ENCODE measurements at places on chromosomes 3 and 15.
A peak's percentile ranks its signal among the peaks of the same experiment; 100 is the strongest.

DNA sequence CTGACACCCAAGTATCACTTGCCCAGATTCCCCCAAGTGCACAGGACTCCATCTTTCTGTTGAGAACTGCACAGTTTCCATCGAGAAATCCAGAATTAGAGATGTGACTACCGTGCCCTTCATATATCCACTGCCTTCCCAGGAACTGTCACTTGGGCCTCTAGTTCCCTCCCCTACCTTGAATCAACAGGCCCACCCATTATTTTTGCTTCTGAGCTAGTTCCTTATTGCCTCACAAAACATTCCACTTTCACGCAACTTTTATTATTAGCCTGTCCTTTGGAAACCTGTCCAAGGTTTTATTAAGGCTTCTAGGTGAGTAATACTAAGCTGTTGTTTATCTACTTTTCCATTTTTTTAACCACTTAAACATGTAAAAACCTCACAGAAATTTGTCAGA is 17.1 kb upstream of the SLC30A4 start:
- no peak for DNase-seq

DNA sequence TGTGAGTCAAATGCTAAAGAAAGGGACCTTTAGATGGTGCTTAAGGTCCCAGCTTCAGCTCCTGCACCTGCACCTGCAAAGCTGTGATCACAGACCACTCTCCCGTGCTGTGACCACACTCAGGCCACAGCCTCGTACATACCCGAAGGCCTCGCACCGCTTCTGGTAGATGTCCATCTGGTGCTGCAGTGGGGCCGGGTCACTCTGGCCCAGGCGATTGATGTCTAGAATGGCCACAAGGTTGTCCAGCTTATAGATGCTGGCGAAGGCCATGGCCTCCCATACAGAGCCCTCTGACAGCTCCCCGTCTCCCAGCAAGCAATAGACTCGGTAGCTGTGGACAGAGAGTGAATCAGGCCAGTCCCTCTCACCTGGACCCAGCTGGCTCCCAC is 21.0 kb downstream of the TKT start:
- no peak for DNase-seq

- no peak for DNase-seq
Measured at GRCh38 chr3:72660270-72661114, 187.8 kb downstream of the SHQ1 start.

- no peak for DNase-seq
Measured at GRCh38 chr3:63613561-63613960, 38.9 kb upstream of the SNTN start.

DNA sequence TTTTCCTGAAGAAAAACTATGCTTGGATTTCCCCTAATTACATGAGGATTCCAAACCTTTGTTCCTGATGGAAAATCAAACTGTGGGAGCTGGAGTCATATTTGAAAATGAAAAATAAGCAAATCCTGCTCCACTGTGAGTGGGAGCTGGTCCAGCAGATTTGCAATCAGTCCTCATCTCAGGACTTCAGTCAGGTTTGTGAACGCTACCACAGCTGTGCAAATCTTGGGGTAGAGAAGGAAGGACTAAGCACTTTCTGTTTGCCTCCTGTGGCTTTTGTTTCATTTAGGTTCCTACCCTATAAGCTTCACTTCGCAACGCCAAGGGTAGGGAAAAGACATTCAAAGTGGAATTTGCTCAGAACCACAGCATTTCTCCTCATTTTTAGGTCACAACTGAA is 238.2 kb downstream of the TUSC7 start:
- no peak for DNase-seq

- DNase-seq, result peak; percentile 89
Measured at GRCh38 chr15:77013776-77014131, 18.8 kb downstream of the PSTPIP1 start.
